ENCODE measurements at places on chromosomes 16 and 17. TPM values are rescaled to one million over a fixed set of nuclear protein-coding genes. Genes with fewer than 3 reads are reported as not detected.

Gene DCAF7
- polyA plus RNA-seq = 9.9 TPM

Gene SLC35B1
- 137 TPM for polyA plus RNA-seq

Gene EME1
- 0.22 TPM for polyA plus RNA-seq

Gene NFATC2IP
- 12.7 TPM for polyA plus RNA-seq

Gene HS3ST3B1
- 0.61 TPM for polyA plus RNA-seq

Gene TM4SF5
- not detected for polyA plus RNA-seq

GRCh38 chr16:4803898-4804762 is 1.7 kb upstream of the ROGDI start:
- no peak for DNase-seq

- no peak for DNase-seq
These were observed 2.3 kb upstream of the NUDT16L1 start for GRCh38 chr16:4690946-4691665.

DNA sequence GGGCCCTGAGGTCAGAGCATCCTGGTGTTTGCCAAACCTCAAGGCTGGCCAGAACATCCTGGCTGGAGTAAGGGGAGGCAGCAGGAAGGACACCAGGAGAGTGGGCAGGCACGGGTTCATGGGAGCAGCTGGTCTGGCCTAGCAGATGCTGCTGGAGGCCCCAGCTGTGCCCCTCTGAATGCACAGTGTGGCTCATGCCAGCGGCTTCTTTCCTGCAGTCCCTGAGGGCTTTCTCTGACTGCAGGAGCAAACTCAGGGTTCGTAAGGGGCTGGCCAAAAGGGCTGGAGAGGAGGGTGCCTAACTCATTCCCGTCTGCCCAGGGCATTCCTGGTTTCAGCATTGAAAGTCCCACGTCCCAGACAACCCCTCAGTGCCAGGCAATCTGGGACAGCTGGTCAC is 78.7 kb downstream of the ZDHHC7 start:
- no peak for DNase-seq

DNA sequence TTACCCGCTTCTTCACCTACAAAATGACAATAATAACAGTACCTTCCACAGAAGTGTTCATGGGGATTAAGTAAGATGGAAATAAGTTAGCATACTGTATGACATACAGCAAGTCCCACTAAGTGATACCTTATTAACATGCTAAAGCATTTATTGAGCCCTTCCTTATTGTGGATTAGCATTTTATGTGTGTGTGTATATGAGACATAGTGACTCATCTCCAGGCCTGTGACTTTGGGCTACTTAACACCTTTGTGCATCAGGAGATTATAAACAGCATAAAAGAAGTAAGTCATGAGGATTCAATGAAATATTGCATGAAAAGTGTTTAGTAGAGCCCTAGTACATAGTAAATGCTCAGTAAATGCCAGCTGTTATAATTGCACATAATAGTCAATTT is 52.9 kb downstream of the CA10 start:
- DNase-seq = no peak

GRCh38 chr17:4066210-4066609 is 76.6 kb downstream of the ZZEF1 start:
- DNase-seq = no peak

DNA sequence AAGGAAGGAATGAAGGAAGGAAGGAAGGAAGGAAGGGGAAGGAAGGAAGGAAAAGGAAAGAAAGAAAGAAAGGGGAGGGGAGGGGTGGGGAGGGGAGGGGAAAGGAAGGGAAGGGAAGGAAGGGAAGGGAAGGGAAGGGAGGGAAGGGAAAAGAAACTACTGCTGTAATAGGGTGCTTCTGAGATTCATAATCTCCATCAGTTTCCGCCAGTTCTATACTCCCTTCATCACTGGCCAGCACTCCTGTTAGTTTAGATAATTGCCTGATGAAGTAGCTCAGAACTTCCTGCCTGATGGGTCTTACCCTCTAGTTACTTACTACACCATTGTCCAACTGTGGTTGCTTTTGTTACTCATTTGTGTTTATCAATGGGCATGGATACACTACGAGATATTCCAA is 2.0 kb upstream of the KRTAP9-6 start:
- DNase-seq = no peak

DNA sequence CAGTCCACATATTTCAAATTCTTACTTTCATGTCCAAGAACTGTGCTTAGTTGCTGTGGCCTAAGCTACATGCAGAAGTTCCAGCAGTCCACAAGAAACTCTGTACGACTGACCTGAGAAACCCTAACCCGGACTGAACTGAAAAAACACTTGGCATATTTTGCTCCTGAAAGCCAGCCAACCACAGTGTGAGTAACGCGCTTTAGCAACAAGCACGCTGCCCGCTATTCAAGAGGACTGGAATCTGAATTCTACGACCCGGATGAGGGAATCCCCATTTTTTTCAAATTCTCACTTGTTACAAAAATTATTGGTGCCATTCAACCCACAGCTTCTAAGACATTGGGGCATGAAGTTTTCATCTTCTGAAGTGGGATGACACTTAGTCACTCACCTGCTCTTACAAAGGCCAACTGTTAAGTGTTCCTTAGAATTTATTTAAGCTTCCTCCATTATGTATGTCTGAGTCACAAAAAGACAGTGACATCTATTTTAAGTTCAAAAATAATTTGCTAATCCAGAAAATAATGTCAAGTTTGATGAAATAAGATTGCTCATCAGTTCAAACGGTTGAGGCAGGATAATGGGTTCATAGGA is 78.7 kb downstream of the CDYL2 start:
- DNase-seq = no peak

- no peak for DNase-seq
These were observed 243.9 kb downstream of the PARN start for GRCh38 chr16:14386115-14386514.

DNA sequence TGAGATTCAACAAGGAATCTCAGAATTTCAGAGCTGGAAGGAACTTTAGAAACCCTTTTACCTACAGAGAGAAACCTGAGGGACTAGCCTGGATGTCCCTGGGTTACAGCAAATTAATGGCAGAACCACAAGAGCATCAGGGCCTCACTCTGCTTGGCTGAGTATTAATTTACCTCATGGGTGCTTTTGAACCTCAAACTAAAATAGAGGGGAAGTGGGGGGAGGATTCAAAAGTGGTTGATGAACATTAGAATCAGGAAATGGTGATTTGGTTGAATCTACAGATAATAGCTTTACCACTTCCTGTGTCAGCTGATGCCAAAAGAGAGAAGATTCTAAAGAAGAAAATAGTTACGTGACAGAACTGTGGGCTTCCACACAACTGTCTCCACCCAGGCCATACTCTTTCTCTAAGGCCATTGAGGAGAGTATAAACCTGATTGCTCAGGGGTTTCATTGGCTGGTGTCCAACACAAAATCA is 11.3 kb upstream of the SKAP1 start:
- no peak for DNase-seq

GRCh38 chr17:9211133-9211765 is 189.9 kb downstream of the NTN1 start:
- no peak for DNase-seq

DNA sequence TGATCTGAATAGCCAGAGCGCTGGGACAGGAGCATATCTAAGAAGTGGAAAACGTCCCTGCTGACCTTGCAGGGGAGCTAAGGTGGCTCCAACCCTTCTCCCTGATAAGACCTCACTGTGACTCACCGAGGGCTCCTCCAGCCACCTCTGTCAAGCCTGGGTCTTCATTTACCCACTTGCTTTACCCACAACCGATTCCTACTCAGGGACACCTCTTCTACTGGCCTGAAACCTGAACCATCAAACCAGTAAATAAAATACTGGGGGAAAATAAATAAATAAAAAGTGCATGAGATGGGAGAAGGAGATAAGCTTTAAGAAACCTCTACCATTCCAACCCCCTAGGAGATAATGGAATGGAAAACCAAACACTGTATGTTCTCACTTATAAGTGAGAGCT is 80.2 kb upstream of the ALOX12 start:
- DNase-seq = no peak

GRCh38 chr17:60137731-60138130 is 12.0 kb upstream of the CA4 start:
- no peak for DNase-seq

DNA sequence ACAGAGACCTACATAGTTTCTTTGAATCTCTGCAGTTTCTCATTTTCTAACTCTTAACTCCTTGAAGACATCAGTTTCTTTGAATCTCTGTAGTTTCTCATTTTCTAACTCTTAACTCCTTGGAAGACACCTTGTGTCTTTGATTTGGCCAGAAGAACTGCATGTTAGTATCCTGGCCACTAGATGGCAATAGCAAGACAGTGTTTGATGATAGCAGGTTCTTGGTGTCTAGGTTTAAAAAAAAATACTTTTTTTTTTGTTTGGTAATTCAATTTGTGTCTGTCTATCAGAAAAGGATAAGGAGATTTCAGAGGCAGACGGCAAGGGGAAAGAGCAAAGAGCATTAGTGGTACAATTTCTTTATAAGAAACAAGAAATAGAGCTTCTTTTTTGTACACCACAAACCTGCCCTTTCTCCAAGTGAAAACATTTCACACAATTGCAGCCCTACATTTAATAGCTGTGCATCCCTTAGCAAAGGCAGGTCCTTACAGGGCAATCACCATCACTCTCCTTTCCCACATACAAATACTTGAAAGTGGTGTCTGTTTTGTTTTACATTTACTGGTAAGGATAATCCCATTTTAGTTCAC is 1324.9 kb upstream of the CDH8 start:
- DNase-seq = no peak

DNA sequence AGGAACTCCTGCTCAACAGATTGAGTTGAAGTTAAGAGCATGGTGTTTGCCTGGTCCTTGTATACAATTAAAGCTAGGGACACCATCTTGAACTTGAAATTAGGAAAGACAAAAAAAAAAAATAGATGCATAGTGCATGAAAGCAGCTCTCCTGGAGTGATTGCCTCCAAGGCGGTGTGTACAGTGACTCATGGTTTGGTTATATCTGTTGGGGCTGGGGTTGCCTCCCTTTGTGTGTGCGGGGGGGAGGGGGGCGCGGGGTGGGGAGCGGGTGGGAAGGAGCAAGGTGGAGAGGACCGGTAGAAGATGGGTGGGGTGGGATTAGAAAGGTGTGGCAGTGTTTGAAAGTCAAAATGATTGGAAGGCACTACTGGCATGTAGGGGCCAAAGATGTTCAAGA is 3.4 kb downstream of the TMED6 start:
- no peak for DNase-seq

DNA sequence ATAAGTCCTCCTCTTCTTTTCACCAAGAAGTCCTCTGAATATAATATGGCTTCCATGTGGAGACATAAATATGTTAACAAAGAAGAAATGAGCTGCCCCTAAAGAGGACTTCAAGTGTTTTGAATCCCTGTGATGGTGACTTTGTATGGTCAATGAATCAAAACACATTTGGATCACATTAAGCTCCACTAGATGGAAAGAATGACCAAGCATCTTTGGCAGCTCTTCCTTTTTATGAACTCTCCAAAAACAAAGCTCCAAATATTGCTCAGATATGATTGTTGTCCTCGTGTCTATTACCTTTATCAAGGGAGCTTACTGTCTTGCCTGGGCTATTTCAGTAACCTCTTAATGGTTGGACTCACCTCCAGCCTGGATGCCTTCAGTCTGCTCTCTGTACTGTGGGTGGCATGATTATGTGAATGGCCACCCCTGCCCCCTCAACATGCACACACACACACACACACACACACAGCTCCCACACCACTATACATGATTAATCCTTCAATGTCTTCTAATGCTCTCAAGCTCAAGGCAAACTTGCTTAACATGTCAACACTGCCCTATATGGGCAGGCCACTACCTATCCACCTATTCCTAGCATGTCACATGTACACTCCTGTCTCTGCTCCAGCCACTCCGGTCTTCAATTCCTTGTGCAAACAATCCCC is 346.6 kb upstream of the SALL1 start:
- no peak for DNase-seq

GRCh38 chr17:17849147-17849820 is 12.5 kb upstream of the SREBF1 start:
- peak; percentile 84 for DNase-seq

GRCh38 chr17:19384723-19385391 is 2.1 kb downstream of the MFAP4 start:
- peak; percentile 89 for DNase-seq

GRCh38 chr17:8267480-8268147 is 18.5 kb downstream of the PFAS start:
- no peak for DNase-seq

DNA sequence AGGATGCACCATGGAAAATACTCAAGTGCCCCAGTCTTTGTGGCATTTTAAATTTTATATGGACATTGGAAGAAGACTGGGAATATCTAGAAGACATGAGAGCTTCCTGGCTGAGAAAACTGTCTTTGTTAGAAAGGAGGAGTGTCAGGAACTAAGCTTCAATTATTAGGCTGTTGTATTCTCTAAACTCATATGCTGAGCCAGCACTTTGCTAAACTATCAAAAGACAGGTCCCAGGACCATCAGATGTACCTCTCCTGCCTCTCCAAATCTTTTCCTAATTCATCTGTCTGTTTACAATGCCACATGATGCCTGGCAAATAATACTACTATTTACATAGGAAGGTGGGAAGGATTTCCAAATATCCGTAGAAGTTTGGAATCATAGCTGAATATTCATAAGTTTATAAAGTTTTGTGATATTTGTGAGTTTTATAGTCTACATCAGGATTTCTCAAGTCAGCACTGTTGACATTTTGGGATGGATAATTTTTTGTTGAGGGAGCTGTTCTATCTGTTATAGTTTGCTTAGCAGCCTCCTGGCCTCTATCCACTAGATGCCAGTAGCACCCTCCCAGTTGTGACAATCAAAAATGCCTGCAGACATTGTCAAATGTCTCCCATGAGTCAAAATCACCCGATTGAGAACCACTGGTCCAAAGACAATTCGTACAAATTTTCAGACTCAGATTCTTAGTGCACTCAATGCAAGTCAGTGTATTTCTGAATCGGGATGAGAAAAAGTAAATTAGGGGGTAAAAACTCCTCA is 61.2 kb upstream of the NETO2 start:
- DNase-seq = no peak

- DNase-seq = no peak
These were observed 35.4 kb upstream of the TNRC6C start for GRCh38 chr17:77923135-77923534.

DNA sequence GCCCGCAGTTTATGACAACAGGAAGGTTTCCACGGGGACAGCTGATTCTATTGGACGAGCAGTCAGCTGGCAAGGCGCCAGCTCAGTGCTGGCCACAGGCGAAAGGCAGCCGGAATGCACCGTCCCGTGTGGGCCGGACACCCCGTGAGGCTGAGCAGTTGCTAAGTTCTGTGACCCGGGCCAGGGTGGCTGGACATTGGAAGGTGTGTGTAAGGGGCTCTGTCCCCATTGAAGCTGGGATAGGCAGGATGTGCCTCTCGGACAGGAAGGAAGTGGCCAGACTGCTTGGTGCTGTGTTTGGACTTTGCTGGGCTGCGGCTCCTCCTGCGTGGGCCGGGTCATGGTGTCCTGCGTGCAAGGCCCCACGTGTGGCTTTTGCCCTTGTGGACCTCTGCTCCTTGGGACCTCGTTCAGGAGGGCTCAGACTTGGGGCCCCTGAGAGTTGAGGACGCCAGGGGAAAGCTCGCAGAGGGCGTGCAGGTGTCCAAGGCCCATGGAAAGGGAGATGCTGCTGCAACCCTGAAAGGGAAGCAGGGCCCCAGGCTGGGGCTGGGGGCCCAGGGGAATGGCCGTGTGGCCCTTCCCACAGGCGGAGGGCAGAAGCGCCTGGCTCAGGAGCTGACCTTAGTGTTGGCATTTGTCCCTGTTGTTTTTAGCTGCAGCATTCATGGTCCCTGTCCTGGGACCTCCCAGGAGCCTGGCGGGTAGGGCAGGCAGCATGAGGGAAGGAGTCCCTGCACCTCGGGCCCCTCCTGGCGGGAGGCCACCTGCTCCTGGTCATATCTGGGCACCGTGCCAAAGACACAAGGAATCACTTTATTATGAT is 10.0 kb downstream of the BAIAP2 start:
- peak; percentile 92 for DNase-seq

All from heart left ventricle (tissue), 16 donors.